ENCODE measurements at places on chromosomes 4 and X. TPM values are rescaled to one million over a fixed set of nuclear protein-coding genes. Genes with fewer than 3 reads are reported as not detected.

GAGE12E gene
- not detected for total RNA-seq

VCX gene
- not detected for total RNA-seq

MID2 gene
- total RNA-seq = 24.4 TPM

VGLL1 gene
- total RNA-seq = not detected

LIMCH1 gene
- 15.8 TPM for total RNA-seq

TMPRSS11B gene
- 252 TPM for total RNA-seq

CSN2 gene
- total RNA-seq = not detected

COL25A1 gene
- 0.06 TPM for total RNA-seq

PPEF2 gene
- not detected for total RNA-seq

NIPAL1 gene
- 37.5 TPM for total RNA-seq

REPS2 gene
- total RNA-seq = 0.97 TPM

FDCSP gene
- not detected for total RNA-seq

FGFR3 gene
- total RNA-seq = 175 TPM

ACSL1 gene
- total RNA-seq = 78.4 TPM

DNA sequence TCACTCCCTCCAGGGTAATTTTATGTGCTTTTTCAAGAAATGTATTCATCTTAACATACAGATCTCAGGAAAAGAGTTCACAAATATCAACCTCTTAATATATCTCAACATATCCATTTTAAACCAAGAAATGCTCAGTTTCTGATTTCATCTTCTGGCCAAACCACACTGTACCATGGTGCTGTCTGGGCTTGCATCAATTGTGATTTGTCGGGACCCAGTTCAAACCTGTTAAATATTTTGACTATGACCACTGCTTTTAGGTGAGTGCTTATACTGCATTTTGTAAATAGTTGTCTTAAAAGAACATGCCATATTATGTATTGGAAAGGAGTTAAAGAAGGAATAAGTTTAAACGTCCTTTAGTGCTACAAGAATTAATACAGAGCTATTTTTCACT lies 352.1 kb downstream of the SPOCK3 start:
- no peaks in the 10 kb centered on the region for H3K36me3 ChIP-seq
- no peaks in the 10 kb centered on the region for H3K27me3 ChIP-seq
- H3K27ac ChIP-seq = no peak overlapping the region
- DNase-seq = no peak

GRCh38 chr4:39613093-39613656 lies 25.5 kb downstream of the SMIM14 start:
- H3K4me1 ChIP-seq = peaks cover 20% of the 10 kb centered on the region
- no peak overlapping the region for H3K4me3 ChIP-seq
- H3K36me3 ChIP-seq = no peaks in the 10 kb centered on the region
- H3K27ac ChIP-seq = no peak overlapping the region
- DNase-seq = no peak

GRCh38 chr4:186948361-186949242 lies 224.9 kb upstream of the FAT1 start:
- H3K36me3 ChIP-seq = no peaks in the 10 kb centered on the region
- H3K27ac ChIP-seq = no peak overlapping the region
- no peak overlapping the region for H3K4me3 ChIP-seq
- H3K27me3 ChIP-seq = no peaks in the 10 kb centered on the region
- no peaks in the 10 kb centered on the region for H3K4me1 ChIP-seq
- DNase-seq = no peak

GRCh38 chr4:59540311-59540710 lies 1659.8 kb upstream of the ADGRL3 start:
- no peaks in the 10 kb centered on the region for H3K36me3 ChIP-seq
- no peaks in the 10 kb centered on the region for H3K27me3 ChIP-seq
- no peak for DNase-seq
- H3K4me1 ChIP-seq = no peaks in the 10 kb centered on the region
- no peak overlapping the region for H3K4me3 ChIP-seq

DNA sequence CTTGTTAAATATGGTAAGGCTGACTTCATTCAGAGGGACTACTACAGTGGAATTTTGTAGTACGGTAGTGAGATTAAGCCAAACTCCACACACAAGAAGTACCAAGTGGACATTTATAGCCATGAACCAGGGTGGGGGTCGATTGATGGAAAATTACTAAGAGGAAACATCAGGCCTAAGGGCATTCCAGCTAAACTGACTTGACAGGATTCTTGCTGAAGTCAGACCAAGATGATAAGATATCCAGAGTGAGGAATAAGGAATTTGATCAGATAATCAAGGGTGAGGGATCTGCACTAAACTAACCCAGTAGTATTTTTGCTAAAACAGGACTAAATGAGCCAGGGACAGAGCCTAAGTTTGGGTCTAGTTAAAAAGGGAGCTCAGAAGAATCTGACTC lies 597.5 kb downstream of the RPA4 start:
- H3K27ac ChIP-seq = no peak overlapping the region
- H3K36me3 ChIP-seq = no peaks in the 10 kb centered on the region
- no peaks in the 10 kb centered on the region for H3K4me1 ChIP-seq
- H3K27me3 ChIP-seq = no peaks in the 10 kb centered on the region
- H3K4me3 ChIP-seq = no peak overlapping the region

- DNase-seq = no peak
- no peak overlapping the region for H3K4me3 ChIP-seq
- H3K4me1 ChIP-seq = no peaks in the 10 kb centered on the region
Observed at GRCh38 chr4:183633476-183634400, 25.2 kb downstream of the RWDD4 start.

- no peak within 1 kb of the TSS for H3K4me3 ChIP-seq
- DNase-seq = no peak
- no peak within 1 kb of the TSS for H3K27ac ChIP-seq
- H3K4me1 ChIP-seq = no peaks in the 10 kb centered on the region
- no peaks in the 10 kb centered on the region for H3K27me3 ChIP-seq
Observed at GRCh38 chr4:73740353-73740778, at the start of gene CXCL8. CXCL8 (plus strand) TSS chr4:73740569; CDS start chr4:73740659, 90 bp downstream.

DNA sequence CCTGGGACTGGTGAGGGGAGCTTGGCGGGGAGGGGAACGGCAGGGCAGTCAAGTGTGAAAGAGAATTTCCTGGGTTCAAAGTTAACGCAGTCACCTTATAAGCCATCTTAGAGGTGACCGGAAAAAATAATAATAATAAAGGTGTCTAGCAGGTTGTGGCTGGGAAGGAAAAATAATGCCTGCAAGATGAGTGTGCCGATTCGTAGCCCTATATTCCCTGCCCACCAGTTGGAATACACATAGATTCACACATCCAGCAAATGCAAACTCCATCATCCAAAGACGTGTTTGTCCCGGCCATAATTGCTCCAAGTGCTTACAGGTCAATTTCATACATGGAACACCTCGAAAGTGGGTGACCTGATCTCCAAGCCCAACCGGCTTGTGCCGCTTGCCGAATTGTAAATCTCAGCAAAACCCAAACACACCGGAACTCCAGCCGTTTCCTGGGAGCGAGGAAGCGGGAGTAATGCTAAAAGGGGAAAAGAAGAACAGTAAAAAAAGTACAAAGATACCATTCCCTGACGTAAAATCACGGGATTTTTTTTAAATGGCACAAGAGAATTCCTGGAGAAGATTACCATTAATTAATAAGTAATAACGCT lies 1.3 kb upstream of the FAT1 start:
- no peak for DNase-seq
- H3K27me3 ChIP-seq = no peaks in the 10 kb centered on the region
- peak overlapping the region; percentile 75 for H3K4me3 ChIP-seq
- no peaks in the 10 kb centered on the region for H3K36me3 ChIP-seq

GRCh38 chr4:170271723-170272122 lies 182.0 kb upstream of the AADAT start:
- H3K27ac ChIP-seq = no peak overlapping the region
- no peak overlapping the region for H3K4me3 ChIP-seq
- no peaks in the 10 kb centered on the region for H3K27me3 ChIP-seq

- DNase-seq = no peak
- no peaks in the 10 kb centered on the region for H3K4me1 ChIP-seq
- H3K4me3 ChIP-seq = no peak overlapping the region
- H3K27me3 ChIP-seq = no peaks in the 10 kb centered on the region
- no peak overlapping the region for H3K27ac ChIP-seq
Observed at GRCh38 chrX:110432906-110433215, 74.2 kb downstream of the RTL9 start.

GRCh38 chr4:101304916-101305315 lies 42.4 kb downstream of the PPP3CA start:
- no peaks in the 10 kb centered on the region for H3K27me3 ChIP-seq
- no peak for DNase-seq
- no peak overlapping the region for H3K4me3 ChIP-seq
- H3K36me3 ChIP-seq = no peaks in the 10 kb centered on the region

DNA sequence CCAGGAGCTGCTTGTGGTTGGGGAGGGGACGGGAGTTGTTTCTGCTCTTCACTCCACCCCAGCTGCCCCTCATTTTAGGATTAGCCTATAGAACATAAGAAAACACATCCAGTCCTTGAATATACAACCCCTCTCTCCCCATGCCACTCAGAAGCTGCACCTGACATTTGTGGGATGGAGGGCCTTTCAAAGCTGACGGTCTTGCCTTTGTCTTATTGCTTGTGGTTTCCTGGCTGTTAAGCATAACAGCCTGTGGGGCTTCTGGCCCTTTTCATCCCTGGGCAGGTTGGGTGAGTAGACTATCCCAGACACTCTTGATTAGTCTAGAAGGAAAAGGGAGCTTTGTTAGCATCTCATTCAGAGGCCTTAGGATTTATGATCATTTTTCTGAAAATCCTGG lies 407.6 kb upstream of the BOD1L1 start:
- no peak for DNase-seq
- no peaks in the 10 kb centered on the region for H3K36me3 ChIP-seq
- H3K4me3 ChIP-seq = no peak overlapping the region
- no peaks in the 10 kb centered on the region for H3K27me3 ChIP-seq

DNA sequence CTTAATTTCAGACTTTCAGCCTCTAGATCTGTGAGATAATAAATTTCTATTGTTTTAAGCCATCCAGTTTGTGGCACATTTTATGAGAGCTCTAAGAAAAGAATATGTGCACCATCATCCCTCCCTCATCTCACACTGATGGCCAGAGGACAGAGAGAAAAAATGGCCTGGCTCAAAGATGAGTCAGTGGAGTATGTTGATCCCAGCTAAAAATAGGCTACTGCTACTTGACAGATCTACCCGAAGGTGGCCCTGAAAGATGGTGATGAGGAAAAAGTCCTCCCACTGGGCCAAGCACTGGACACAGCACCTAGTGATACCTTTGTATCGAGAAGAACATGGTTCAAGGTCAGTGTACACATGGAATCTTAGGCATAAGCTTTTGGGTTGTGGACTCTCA lies 38.2 kb upstream of the DCTD start:
- no peaks in the 10 kb centered on the region for H3K4me1 ChIP-seq
- no peak for DNase-seq
- no peaks in the 10 kb centered on the region for H3K36me3 ChIP-seq

- DNase-seq = no peak
- peaks cover 44% of the 10 kb centered on the region for H3K4me1 ChIP-seq
- H3K4me3 ChIP-seq = peak overlapping the region; percentile 79
- peak overlapping the region; percentile 93 for H3K27ac ChIP-seq
- no peaks in the 10 kb centered on the region for H3K36me3 ChIP-seq
- no peaks in the 10 kb centered on the region for H3K27me3 ChIP-seq
Observed at GRCh38 chr4:152778656-152779512, 646 bp downstream of the TIGD4 start.

- DNase-seq = no peak
- peaks cover 15% of the 10 kb centered on the region for H3K4me1 ChIP-seq
- H3K36me3 ChIP-seq = no peaks in the 10 kb centered on the region
- no peak overlapping the region for H3K4me3 ChIP-seq
- H3K27me3 ChIP-seq = no peaks in the 10 kb centered on the region
- H3K27ac ChIP-seq = peak overlapping the region; percentile 70
Observed at GRCh38 chr4:94525993-94526728, 74.4 kb downstream of the PDLIM5 start.

- no peaks in the 10 kb centered on the region for H3K4me1 ChIP-seq
- H3K36me3 ChIP-seq = no peaks in the 10 kb centered on the region
- no peak for DNase-seq
- H3K27ac ChIP-seq = no peak overlapping the region
Observed at GRCh38 chrX:133171962-133172708, 46.0 kb downstream of the TFDP3 start.

- no peak overlapping the region for H3K27ac ChIP-seq
- no peak for DNase-seq
- no peaks in the 10 kb centered on the region for H3K36me3 ChIP-seq
- H3K27me3 ChIP-seq = no peaks in the 10 kb centered on the region
- no peak overlapping the region for H3K4me3 ChIP-seq
Observed at GRCh38 chr4:163217505-163217904, 50.8 kb upstream of the NAF1 start.

- no peaks in the 10 kb centered on the region for H3K36me3 ChIP-seq
- no peak overlapping the region for H3K4me3 ChIP-seq
- H3K27ac ChIP-seq = no peak overlapping the region
Observed at GRCh38 chrX:10753116-10753515, 132.7 kb upstream of the MID1 start.

DNA sequence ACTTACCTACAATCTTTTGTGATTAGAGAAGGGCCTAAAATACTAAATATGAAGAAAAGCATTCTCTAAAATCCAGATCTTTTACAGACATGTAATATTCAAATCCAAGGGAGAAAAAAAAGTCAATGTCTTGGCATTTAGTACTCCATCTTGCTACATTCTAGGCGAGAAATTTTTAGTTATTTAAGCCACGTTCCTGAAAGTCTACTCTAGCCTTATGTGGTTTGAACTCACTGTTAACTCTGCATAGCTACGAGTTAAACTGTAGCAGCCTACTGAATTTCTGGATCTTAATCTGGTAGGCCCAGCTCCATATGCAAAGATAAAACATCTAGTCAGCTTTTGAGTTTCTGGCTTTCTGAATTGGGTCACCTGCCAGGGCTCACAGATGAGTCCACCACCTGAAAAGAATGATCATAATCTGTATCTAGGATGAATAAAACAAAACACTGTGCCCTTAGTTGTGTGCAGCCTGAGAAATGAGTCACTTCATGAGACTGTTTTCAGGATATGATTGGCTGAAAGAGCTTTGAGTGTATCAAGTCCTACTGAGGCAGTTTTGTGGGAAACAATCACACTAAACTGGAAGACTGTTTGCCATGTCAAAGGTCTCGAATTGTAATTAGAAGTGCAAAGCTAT lies 3.2 kb upstream of the NEK1 start:
- no peaks in the 10 kb centered on the region for H3K36me3 ChIP-seq
- no peak overlapping the region for H3K4me3 ChIP-seq
- H3K27me3 ChIP-seq = no peaks in the 10 kb centered on the region
- no peak for DNase-seq
- no peak overlapping the region for H3K27ac ChIP-seq
- peaks cover 43% of the 10 kb centered on the region for H3K4me1 ChIP-seq

- no peak for DNase-seq
- peaks cover 19% of the 10 kb centered on the region for H3K4me1 ChIP-seq
- no peak overlapping the region for H3K4me3 ChIP-seq
- H3K36me3 ChIP-seq = no peaks in the 10 kb centered on the region
Observed at GRCh38 chr4:40363382-40363920, 28.3 kb downstream of the CHRNA9 start.

Data from esophagus squamous epithelium (tissue), 5 donors.